ENCODE measurements at places on chromosomes 16 and 17. TPM values are rescaled to one million over a fixed set of nuclear protein-coding genes. Genes with fewer than 3 reads are reported as not detected.

DNA sequence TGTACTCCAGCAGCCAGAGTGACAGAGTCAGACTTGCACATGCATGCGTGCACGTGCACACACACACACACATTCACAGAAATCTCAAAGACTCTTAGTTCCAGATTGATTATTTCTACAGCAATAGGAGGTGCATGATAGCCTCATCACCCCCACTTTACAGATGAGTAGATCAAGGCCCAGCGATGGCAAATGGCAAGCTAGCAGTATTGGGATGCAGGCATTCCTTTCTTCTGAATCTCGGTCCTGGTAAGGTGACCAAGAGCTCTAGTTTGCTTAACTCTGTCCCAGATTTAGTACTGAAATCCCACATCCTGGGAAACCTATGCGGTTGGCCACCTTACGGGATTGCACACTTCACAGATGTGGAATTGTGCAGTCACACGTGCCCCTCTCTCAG, 38.6 kb downstream of the ITGAM start:
- no peak for DNase-seq

The RGS11 gene
- not detected for polyA plus RNA-seq

DNA sequence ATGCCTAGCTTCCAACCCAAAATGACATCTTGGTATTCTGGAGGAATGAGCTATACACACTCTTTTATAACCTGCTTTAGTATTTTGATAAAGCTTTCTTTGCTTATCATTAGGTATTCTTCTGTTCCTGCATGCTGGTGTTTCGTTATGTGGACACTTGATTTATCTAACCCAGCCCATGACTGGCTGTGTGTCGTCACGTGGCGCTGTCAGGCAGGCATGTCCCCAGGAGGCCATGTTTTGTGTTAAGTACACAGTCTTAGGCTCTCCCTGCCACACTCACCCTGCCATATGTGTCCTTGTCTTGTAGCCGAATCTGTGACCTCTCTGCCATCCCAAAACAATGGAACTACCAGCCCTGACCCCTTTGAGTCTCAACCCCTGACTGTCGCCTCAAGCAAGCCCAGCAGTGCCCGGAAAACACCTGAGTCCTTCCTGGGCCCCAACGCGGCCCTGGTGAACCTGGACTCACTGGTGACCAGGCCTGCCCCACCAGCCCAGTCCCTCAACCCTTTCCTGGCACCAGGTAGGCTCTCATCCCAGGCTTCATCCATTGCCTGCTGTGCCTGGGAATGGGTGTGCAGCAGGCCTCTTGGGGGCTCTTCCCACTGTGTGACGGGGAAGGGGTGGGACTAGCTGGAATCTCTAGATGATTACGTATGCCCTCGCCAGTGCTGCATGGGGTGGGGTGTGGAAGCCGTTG, 30.8 kb downstream of the B9D1 start:
- DNase-seq: no peak

GRCh38 chr17:29129731-29130130, 50.5 kb downstream of the MYO18A start:
- no peak for DNase-seq

GRCh38 chr17:39579318-39580081, 28.2 kb downstream of the NEUROD2 start:
- no peak for DNase-seq

The CSH1 gene
- polyA plus RNA-seq: not detected

DNA sequence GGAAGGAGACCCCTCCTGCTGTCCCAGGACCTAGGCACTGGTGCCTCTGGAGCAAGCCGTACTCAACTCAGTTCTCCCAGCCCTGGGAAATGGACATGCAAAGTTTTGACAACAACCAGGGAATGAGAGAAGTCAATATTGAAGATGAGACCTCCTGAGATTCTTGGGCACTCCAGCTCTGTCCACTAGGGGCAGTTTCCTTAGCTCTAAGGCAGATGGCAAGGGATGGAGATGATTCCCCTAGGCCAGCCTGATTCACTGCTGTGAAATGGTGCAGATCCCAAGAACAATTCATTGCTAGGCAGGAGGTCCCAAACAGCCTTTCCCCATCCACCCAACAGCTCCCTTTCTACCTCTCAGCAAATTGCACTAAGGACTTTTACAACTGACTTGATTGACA, 20.5 kb upstream of the SDR42E2 start:
- DNase-seq: no peak

GRCh38 chr17:58275417-58275816, 5.3 kb downstream of the MPO start:
- no peak for DNase-seq

The SLC5A11 gene
- not detected for polyA plus RNA-seq

DNA sequence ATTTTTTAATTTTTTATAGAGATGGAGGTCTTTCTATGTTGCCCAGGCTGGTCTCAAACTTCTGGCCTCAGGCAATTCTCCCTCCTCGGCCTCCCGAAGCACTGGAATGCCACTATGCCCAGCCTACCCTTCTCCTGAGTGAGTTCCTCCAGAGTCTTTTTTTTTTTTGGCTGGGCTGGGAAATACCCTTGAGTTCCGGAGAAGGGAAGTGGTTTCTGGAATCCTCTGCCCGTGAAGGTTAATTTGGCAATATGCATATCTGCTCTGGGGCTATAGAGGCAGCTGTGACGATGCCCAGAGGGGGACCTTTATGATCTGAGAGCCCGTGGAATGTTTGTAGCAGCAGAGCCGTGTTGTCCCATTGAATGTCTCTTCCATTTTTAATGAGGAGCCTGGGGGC, 217.5 kb downstream of the RBFOX1 start:
- DNase-seq: no peak

DNA sequence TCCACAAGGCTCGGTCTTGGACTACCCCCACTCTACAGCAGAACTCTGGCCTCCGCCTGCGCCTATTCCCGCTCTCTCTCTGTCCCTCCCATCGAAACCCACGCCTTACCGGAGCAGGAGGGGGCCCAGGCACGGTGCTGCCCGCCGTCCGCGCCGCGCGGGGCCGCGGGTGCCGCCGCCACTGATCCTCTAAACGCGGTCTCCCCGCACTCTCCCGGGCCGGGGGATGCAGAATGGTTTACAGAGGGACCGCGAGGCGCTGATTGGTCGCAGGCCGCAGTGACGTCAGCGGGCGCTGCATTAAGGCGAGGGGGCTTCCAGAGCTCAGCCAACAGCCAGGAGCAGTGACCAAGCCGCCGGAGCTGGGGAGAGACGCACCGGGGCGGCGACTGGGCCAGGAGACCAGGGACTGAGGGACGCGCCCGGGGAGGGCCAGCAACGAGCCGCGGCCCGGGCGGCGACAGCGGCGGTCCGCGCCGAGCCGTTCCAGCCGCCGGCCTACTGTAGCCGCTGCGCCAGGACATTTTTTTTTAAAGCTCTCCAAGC, 747 bp upstream of the LHX1 start:
- no peak for DNase-seq
